Activated naive CD4-positive, alpha-beta T cell (primary cell): ENCODE measurements at places on chromosomes 2 and 18.

DNA sequence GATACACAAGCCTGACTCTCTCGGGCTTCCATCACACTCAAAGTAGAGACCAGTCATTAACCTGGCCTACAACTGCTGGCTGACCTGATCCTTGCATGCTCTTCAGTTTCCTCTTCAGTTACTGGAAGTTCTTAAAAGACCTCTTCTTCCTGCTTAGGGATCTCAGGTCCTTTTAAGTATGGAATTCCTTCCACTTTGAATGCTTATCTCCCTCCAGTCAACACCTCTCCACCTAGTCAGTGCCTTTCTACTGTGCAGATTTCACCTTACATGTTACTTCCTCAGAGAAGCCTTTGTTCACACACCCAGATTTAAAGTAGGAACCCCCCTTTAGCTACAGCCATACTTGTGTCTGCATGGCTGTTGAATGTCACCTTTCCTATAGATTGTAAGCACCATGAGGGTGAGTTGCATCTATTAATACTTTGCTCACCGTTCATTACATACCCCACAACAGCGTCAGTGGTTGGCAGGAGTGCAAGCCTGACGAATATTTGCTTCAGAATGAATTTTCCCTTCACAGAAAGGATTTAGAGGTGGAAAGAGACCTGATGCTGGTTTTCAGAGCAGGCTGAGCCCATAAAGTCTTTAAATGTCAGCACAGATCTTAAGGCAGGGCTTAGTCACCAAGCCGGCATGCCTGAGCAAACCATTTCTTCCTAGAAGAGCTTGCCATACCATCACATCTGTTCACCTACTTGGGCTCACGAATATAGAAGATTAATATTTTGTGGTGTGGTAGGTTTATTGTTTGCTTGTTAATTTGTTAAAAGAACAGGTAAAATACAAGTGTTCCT is 90.1 kb downstream of the ACVR1 start:
- DNase-seq = no peak

- DNase-seq = no peak
Observed at GRCh38 chr2:127181851-127182250, 38.2 kb downstream of the CYP27C1 start.

GRCh38 chr2:68126561-68126960 is 31.1 kb upstream of the PNO1 start:
- no peak for DNase-seq

GRCh38 chr2:169200756-169201155 is 131.4 kb downstream of the DHRS9 start:
- no peak for DNase-seq

GRCh38 chr18:27785815-27786471 is 391.0 kb downstream of the CDH2 start:
- no peak for DNase-seq

GRCh38 chr18:54607213-54608027 is 16.4 kb downstream of the DYNAP start:
- no peak for DNase-seq

DNA sequence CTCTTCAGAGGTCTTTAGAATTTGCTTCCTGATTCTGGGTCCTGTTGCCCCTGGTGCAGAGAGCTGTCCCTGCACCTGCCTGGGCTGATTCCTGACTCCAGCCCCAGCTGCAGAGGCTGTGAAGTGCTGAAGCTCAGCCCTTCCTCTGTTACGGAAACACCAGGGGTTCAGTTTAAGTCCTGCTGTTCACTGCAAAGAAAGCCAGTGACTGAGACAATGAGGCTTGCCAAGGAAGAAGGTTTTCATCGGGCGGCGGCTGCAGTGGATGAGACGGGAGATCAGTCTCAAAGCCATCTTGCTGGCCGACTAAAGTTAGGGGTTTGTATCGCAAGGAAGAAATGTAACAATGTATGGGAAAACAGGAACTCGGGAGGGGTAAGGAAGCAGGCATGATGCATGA is 142.4 kb upstream of the ZNF236 start:
- DNase-seq = no peak

DNA sequence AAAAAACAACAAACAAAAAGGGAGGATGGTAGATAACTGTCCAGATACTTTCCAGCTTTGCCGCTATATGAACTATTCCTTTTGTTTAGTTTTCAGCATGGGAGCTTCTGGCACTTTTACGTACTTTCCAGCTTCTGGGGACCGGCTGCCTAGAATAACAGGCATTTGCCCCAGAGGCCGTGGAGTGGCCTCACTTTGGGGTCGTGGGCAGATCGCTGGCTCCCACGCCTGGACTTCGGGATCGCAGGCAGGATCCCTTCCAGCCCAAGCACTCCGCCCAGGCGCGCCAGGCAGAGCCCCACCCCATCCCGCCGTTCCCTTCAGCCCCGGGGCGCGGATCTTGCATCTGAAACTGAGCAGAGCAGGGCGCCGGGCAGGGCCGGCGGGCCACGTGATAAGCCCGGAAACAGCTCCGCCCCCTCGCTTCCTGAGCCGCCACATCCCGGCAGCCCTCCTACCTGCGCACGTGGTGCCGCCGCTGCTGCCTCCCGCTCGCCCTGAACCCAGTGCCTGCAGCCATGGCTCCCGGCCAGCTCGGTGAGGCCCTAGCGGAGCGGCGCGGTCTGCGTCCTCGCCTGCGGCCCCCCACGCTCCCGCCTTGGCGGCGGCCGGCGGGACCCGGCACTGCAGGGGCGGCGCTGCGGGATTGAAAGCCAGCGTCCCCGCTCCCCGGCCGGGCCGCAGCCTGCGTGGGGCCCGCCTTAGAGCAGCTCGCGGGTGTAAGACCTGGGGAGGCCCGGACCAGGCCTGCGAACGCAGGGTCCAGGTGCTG is at the start of gene ATIC:
TSS of gene ATIC (plus strand) at position 435 of the 772 bp plus-strand sequence. CDS start at position 519, 84 bp downstream.
- DNase-seq = peak; percentile 73

DNA sequence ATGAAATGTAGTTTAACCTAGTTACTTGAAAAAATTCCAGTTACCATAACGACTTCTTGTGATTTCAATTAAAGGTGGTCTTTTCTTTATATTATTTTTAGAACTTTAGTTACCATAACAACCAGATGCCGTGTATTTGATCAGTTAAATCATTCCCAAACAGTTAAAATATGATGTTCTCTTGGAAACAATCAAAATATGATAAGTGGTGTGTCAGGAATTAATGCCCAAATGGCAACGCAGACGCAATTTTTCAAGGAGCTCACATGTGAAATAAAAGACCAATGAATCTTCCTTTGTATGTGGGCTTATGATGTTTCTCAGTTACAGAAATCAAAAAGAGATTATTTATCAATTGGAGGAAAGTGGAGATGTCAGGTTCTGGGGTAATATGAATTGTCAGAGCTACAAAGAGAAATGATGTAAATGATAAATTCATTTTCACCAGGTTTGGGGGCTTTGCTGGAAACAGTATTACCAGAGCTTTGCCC is 189.1 kb upstream of the PARD3B start:
- no peak for DNase-seq

DNA sequence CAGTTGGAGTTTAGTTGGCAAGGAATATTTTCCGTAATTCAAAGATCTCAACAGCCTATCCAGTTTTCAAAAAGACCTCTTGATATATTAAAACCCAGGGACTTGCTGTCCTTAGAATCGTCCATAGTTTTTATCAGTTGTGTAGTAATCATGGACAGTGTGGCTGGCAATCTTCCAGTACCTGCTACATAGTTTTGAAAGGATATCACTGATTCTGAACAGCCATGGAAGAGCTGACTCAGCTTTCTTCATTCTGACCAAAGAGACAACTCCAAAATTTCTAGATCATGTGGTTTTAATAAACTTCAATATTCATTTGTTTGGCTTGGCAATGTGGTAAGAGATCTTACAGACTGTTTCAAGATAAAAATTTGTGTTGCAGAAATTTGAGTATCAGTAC is 616.7 kb downstream of the TDRD15 start:
- no peak for DNase-seq

- DNase-seq = no peak
Observed at GRCh38 chr2:121888189-121888557, 132.7 kb downstream of the TSN start.

DNA sequence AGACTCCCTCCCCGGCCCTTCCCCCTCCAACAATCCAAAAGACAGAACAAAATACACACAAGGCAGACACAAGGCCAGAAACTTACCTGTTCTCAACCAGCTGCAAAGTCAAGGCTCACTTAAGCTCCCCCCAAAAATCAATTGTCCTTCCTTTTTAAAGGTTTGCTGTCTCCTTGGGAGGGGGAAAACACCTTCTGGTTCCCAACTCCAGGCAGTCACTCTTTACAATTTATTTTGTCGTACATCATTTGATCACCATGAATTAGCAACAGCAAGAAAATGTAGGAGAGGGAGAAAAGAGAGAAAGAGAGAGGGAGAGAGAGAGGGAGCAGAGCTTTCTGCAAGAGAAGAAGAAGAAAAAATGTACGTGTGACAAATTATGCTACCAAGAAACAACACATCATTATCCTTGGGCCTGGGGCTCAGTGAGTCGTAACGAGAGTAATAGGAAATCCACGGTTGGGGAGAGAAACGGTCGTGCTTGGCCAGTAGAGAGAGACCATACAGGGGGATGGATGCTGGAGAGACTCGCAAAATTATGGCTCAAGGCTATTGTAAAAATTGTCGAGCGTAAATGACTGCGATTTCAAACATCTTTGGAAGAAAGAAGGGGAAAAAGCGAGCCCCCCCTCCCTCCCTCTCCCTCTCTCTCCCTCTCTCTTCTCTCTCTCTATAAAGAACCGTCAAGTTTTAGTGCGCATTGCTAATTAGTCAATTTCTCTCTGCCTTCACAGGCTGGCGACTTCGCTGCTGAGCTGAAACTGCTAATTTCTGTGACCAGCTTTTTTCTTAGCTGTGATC is at the start of gene KLHL14:
TSS of gene KLHL14 (minus strand) at position 443 of the 801 bp plus-strand sequence. CDS start 2,432 bp downstream, outside the sequence.
- DNase-seq = no peak

DNA sequence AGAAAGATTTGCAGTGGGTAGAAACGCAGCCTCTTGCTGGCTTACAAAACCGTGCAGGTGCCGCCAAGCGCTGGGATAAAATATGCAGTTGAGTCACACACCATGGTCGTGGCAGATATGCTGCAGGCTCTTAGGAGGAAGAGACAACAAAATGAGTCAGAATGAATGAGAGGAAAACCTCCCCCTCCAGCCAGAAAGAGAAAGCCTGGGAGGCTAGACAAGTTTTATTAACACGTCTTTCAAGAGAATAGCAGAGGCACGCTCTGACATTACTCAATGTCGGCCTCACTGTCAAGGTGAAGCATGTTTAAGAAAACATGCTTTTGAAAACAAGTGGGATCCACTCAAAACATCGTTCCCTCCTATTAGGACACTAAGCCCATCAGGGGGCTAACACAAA is 37.1 kb upstream of the ZCCHC2 start:
- DNase-seq = no peak

DNA sequence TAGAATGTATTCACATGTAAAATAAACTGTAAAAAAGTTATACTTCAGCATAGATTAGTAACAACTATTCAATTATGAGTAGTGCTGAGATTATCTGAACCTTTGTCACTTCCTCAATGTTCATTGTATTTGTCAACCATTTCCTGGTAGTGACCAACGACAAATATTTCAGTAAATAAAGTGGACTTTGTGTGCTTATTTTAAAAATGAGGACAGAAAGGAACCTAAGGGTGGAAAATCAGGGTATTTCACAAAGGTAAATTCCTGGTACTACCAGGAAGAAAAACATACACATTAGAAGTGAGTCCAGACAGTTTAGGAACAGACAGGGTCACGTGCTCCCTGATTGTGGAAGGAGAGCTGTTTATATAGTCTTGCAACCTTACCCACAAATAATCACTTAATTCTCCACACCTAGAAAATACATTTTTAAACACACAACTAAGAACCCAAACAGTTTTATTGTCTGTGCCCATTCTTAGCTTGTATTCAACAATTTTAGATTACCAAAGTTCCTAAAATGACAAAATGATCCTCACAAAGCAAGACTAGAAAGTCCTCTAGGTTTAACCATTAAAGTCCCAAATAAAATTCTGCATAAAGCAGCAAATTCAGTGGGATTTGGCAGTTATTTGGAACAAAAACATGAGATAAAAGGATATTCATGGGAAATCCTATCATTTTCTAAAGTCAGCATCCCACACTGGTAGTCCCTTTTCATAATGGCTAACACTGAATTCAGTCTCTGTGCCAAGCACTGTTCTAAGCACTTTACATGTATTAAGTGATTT is 28.2 kb downstream of the PELI1 start:
- no peak for DNase-seq

DNA sequence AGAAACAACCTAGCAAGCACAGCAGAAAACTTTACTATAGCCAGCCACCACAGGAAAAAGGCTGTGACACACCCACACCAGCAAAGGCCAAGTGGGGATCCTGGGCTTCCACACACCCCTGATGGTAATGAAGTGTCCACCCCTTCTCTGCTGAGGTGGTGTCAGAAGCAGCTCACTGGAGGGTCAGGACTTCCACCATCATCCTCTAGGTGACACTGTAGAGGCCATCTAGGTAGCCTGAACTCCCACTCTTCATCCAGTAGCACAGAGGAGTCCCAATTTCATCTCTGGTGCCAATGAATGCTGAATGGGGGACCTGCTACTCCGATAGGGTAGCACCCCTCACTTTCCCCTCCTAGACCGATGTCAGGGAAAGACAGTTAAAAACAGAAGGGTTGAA is 1544.4 kb downstream of the LRP1B start:
- DNase-seq = no peak

DNA sequence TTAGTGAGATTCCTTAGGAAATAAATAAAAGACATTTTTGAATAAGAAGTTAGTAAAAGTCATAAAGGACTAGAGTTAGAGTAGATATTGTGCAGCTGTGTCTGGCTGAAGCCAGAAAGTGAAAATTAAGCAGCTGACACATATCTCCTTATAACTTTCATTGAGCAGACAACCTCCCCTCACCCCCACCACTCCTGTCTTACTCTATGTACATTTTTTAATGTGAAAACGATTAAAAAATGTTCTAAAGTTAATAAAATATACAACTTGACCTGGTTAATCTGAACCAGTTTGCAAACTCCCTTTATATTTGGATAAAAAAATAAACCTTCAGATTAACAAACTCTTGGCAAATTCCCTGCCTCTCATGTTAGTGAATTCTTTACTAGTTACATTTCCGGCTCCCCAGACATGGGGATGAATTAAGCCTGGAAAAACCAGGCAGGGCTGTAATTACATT is 462.8 kb downstream of the MEIS1 start:
- DNase-seq = no peak

DNA sequence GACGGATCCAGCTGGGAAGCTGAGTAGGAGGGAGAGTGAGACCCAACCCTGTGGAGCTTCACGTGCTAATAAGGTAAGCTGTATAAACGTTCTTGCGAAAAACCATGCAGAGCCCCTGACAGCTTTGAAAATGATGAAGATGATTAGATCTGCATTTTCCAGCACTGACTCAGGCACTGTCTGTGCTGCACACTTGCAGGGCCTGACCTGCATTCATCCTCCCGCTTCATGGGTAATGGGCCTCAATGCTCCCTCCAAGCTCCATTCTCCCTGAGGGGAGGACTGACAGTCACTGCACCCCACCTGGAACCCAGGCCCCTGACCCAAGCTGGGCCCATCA is 205.4 kb downstream of the TMEM163 start:
- no peak for DNase-seq

- no peak for DNase-seq
Observed at GRCh38 chr2:9968553-9969497, 17.3 kb downstream of the GRHL1 start.

DNA sequence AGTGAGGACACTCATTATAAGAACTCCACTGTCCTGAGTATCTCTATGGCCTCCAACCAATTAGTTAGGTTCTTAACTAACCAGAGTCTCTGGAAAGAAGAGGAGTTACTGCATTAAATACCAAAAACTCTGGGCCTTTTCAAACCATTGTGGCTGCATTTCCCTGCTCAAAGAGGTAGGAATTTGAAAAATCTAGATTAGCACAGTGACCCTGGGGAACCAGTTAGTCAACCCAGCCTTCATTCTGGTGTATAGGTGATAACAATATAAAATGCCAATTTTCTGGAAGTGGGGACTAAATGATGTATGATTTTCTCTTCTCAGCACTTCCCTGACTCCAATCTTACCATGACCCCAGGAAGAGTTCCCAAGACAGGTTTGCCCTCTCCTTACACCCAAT is 287.8 kb upstream of the SETBP1 start:
- no peak for DNase-seq
